Heart left ventricle (tissue), 16 donors: ENCODE measurements at places on chromosomes 7 and 10. TPM values are rescaled to one million over a fixed set of nuclear protein-coding genes. Genes with fewer than 3 reads are reported as not detected.
A peak's percentile ranks its signal among the peaks of the same experiment; 100 is the strongest.

DNA sequence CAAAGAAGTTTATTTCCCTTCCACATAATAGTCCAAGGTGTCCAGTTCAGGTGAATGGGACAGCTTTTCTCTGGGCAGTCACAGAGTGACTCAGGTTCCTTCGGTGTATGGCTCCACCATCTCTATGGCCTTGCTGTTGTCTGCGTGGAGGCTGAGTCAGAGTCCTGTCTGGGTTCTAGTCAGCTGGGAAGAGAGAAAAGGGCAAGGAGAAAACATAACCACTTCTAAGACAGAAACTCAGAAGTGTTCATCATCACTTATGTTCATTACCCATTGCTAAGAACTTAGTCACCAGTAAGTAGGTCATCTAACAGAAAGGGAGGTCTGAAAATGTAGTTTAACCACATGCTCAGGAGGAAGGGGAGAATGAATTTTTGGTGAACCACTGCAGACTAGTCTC lies 32.4 kb upstream of the CCDC7 start:
- no peaks in the 10 kb centered on the region for H3K27me3 ChIP-seq
- H3K4me1 ChIP-seq = no peaks in the 10 kb centered on the region
- no peak overlapping the region for H3K27ac ChIP-seq
- DNase-seq = no peak
- no peaks in the 10 kb centered on the region for H3K36me3 ChIP-seq

- H3K27me3 ChIP-seq = no peaks in the 10 kb centered on the region
- peak overlapping the region; percentile 96 for H3K27ac ChIP-seq
- DNase-seq = peak; percentile 68
- peaks cover 6% of the 10 kb centered on the region for H3K36me3 ChIP-seq
- peaks cover 94% of the 10 kb centered on the region for H3K4me1 ChIP-seq
- no peak overlapping the region for H3K4me3 ChIP-seq
Observed at GRCh38 chr7:139730746-139731612, 46.8 kb downstream of the HIPK2 start.

- H3K4me1 ChIP-seq = no peaks in the 10 kb centered on the region
- H3K27ac ChIP-seq = no peak overlapping the region
- no peaks in the 10 kb centered on the region for H3K36me3 ChIP-seq
- no peaks in the 10 kb centered on the region for H3K27me3 ChIP-seq
- no peak overlapping the region for H3K4me3 ChIP-seq
- no peak for DNase-seq
Observed at GRCh38 chr7:132469264-132469663, 107.0 kb downstream of the PLXNA4 start.

DNA sequence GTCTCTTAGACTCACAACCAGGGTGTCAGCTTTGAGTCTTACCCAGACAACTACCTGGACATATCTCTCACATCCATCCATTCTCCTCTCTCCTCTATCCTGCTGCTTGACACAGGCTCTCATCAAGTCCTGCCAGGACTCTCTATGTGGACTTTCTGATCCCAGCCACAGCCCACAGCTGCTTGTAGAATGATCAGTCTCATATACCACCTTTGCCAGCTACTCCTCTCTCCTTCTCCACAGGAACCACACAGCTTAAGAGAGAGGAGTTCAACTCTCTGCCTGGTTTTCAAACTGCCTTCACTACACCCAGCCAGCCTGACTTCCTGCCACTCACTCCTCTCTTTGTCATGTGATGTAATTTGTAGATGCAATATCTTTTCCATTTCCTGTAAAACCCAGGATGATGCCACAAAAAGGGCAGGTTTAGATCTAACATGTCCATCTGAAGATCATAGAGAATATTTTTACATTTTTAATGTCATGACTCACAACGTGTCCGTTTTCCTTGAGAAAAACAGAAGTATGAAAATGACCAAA lies 154.0 kb downstream of the RAB11FIP2 start:
- H3K4me1 ChIP-seq = no peaks in the 10 kb centered on the region
- no peaks in the 10 kb centered on the region for H3K36me3 ChIP-seq
- no peak overlapping the region for H3K27ac ChIP-seq
- H3K4me3 ChIP-seq = no peak overlapping the region
- H3K27me3 ChIP-seq = no peaks in the 10 kb centered on the region

LRIT1 gene
- total RNA-seq = not detected
